Kidney glomerular epithelial cell (primary cell): ENCODE measurements at places on chromosomes 6 and 20.
A peak's percentile ranks its signal among the peaks of the same experiment; 100 is the strongest.

- DNase-seq: no peak
Measured at GRCh38 chr6:138497286-138497685, 2.0 kb downstream of the NHSL1 start.

DNA sequence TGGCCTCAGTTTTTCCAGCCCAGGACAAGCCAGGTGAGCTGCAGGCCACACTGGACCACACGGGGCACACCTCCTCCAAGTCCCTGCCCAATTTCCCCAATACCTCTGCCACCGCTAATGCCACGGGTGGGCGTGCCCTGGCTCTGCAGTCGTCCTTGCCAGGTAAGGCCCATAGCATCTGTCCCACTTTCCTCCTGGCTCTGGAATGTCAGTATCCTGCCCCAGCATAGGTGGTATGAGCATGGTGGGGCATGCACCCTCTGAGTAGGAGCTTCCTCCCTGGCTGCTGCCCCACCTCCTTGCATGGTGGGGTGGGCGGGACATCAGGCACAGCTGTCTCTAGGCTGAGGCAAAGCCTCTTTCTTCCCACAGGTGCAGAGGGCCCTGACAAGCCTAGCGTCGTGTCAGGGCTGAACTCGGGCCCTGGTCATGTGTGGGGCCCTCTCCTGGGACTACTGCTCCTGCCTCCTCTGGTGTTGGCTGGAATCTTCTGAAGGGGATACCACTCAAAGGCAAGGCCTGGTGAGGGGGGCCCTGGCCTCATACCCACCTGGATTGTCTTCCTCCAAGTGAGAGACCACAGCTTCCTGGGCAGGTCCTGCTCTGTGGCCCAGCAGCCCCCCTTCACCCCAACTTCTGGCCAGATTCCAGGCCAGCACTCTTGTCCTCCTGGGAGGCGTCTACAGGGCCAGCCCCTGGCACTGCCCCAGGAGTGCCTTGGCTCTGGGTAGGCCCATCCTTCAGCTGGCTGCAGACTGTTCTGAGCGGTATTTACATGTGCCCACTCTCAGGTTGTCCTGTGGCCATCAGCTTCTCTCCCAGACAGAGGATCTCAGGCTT is 9.1 kb downstream of the PI16 start:
- DNase-seq: no peak

DNA sequence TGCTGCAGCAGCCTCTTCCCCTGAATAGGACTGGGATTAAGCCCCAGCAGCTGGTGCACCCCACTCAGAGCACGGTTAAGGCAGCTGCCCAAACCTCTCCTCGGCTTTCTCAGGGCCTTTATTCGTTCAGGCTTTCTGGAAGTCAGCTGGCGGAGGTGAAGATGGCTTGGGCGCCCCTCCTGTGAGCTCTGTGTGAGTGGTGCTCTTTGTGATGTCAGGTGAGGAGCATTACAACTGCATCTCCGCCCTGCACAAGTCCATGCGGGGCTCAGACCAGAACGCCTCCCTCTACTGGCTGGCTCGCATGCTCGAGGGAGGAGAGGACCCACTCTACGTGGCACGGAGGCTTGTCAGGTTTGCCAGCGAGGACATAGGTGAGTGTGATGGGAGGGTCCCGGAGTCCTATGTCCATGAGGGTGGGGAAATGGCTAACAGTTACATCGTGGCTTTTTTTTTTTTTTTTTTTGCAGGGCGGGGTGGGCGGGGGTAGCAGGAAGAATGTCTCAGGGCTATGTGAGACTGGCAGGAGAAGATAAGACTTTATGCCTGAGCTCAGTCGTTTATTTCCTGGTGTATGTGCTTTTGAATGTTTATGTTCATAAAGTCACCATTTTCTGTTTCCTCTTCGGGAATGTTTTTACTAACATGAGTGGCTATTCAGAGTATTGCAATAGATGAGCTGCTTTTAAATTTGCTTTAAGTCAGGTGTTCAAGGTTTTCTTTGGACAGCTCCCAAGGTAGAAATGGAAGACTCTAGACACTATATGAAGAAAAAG is 18.2 kb downstream of the WRNIP1 start:
- no peak for DNase-seq

- peak; percentile 17 for DNase-seq
Measured at GRCh38 chr6:19723545-19723944, 113.6 kb upstream of the ID4 start.

- DNase-seq: peak; percentile 2
Measured at GRCh38 chr20:23920408-23921325, 41.1 kb upstream of the CST5 start.

DNA sequence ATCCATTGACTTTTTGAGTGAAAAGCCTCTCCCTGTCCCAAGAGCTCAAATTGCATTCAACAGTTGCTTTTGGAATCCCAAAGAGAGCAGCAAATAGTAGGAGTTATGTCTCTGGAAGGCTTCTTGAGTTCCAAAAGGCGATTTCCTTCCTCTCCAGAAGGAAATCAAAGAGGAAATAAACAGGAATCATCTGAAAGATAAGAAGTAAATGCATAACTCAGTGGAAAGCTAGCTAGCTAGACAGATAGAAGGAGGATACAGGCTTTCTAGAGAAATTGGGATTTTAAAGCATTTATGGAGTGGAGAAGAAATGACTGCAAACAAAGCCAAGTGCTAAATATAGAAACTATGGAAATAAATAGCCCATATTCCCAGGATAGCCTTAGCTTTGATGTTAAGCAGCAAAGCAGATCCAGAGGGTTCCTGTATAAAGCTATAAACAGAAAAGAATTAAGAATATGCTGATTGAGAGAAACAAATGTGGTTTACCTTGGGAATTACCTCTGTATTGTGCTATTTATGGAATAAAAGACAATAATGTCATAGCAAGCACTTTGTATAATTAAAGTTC is 214.7 kb downstream of the PLCB1 start:
- no peak for DNase-seq

- DNase-seq: no peak
Measured at GRCh38 chr20:54502179-54502578, 26.8 kb downstream of the DOK5 start.
